B cell (primary cell): ENCODE measurements at places on chromosomes 7 and 10. TPM values are rescaled to one million over a fixed set of nuclear protein-coding genes. Genes with fewer than 3 reads are reported as not detected.

The H2BK1 gene
- 3.1 and 4.2 TPM in 2 replicates for total RNA-seq

The GRID2IP gene
- total RNA-seq, result 1.7 TPM in 2 replicates

The OR6V1 gene
- total RNA-seq, result not detected in 2 replicates

The CCDC136 gene
- total RNA-seq, result 12.4 and 13.9 TPM in 2 replicates

The SPDYE9 gene
- total RNA-seq, result not detected in 2 replicates

DNA sequence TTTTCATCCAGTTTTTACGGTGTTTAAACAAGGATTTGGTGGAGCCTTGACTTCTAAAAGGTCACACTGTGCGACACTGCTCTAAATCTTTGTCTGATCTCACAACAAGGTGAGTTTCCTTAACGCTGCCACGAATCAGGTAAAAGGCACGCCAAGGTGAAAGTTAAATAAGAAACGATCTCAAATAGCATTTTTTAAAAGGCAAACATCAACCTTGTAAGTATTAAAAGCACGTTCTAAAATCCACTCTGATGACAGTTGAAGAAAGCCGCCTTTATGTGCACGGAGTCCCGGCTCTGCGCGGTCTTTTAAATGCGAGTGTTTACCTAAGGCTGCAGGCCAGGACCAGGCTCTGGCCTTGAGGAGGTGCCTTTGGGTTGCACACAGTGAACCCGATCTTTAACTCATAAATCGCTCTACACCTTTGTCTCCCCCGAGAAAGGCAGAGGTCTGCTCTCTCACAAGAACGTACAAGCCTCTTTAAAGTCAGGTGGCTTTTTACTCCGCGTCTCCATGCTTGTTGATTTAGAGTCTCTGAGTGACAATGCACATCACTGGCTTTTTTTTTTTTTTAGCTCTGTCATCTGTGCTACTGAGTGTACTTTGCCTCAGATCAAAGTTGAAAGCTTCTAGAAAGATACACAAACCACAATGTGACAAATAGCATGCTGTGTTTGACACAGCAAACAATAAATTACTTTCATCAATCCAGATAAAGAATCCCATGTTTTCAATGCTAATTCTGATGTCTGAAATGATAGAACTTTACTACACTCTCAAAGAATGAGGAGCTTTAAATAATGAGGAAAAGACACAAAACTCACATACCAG lies 25.9 kb upstream of the RNF32 start:
- DNase-seq, result no peak

DNA sequence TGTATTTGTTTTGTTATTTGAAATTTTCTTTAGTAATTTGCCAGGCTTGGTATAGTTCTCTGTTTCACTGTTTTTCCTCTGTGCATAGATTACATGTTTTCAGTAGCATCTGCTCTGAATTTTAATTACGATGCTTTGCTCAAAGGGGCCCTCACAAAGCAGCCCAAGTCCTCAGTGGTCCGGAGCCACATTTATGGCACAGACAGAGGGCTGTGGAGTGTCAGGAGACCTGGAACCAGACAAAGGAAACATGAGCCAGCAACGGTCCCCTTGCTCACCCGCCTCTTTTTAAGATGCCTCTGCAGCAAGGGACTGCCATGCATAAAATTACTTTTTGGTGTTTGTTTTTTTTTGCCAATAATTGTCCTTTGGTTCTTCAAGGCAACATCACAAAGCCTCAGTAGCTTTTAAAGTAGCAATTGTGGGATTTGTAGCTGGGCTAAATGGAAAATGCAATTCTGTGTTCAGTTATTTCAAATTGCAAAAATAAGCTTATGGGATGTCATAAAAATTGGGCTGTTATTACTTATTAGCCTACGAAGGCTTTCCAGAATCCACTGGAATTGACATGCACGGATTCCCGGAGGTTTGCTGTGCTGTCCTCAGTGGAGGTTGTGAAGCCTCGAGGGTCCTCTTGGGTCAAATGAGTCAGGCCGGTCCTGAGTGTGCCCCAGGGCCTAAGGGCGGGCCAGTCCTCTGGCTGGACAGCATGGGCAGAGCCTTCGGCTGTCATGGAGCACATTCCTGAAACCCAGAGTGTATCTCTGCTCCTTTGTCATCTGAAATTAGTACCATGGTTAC lies 422.8 kb downstream of the GLRX3 start:
- DNase-seq, result no peak

DNA sequence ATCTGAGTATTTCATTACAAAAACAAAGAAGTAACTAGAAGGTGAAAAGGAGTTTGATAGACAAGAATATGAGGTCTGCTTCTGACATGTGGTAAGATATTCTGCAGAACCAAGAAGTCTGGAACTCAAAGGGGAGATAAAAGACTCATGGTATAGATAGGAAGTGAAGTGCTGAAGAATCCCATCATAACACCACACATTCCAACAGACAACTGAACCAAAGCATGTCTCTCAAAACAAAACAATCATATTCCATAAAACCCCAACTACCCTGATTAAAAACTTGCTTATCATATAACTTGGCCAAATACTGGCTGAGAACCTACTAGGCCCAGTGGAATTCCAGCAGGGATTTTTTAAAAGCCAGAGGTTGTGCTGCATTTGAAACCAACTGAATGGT lies 178.7 kb downstream of the JAZF1 start:
- no peak for DNase-seq

GRCh38 chr7:123057911-123058310 lies 62.4 kb upstream of the TAS2R16 start:
- DNase-seq, result no peak

- no peak for DNase-seq
Observed at GRCh38 chr7:28960071-28960840, 2.1 kb upstream of the TRIL start.

DNA sequence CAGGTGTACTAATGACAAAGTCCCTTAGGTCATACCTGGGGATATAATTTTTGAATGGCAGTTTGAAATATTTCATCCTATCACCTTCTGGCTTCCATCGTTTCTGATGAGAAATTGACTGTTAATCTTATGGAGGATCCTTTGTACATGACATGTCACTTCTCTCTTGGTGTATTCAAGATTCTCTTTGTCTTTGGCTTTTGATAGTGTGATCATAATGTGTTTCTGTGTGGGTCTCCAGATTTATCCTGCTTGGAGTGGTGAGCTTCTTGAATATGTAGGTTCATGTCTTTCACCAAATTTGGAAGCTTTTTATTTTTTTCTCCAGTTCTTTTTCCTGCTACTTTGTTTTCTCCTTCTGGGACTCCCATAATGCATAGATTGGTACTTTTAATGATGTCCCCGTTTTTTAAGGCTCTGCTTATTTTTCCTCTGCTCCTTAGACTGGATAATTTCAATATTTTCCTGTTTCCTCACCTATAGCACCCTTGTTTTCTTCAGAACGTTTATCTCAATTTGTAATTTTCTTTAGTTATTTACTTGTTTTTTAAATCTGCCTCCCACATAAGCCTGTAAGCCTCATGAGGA lies 4.4 kb downstream of the RBM33 start:
- no peak for DNase-seq

- peak; percentile 29 for DNase-seq
Observed at GRCh38 chr10:93072713-93073538, 767 bp upstream of the CYP26A1 start.

DNA sequence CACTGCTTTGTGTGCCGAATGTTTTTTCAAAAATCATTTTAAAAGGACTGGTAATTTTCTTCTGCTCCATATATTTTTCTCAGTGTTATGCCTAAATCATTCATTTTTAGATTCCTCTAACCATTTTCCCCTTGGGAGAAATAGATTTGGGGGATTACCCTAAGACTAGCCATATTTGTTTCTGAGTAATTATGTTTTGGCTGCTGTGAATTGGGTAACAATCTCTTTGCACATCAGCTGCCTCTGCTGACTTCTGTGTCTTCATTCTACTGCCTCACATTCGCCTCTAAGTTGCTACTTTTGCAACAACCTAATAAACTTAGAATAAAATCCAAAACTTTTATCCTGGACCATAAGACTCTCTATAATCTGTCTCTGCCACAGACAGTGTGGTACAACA lies 18.5 kb upstream of the MRC1 start:
- no peak for DNase-seq

DNA sequence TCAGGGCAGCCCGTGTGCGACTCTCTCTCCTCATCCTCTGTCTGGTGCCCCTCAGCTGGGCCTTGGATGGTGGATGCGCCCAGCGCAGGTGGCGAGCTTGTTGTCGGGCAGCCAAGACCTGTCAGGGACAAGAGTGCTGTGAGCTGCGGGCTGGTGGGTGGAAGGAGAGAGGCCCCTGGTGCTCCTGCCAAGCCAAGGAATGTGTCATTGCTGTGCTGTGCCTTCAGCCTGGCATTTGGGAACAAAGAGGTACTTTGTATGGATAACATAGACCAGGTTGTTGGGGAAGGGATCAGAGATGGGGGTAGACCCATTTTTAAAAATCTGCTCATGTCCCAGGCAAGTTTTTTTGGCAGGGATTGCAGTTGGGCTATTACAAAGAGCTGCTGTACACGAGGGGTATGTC lies 120.9 kb downstream of the PKD1L1 start:
- no peak for DNase-seq

DNA sequence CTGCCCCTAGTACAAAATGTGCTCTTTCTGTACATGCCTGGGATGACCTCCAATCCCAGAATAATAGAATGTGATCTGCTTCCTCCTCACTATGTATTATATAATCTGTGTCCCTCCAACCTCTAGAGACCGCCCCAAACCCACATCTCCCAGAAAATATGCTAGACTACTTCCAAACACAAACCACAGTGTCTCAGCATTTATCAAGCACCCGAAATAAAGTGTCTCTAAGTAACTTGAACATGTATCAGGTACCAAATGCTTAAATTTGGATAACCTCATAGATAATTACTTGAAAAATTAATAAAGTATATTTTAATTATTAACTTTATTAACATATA lies 16.1 kb downstream of the LYZL1 start:
- DNase-seq, result no peak

DNA sequence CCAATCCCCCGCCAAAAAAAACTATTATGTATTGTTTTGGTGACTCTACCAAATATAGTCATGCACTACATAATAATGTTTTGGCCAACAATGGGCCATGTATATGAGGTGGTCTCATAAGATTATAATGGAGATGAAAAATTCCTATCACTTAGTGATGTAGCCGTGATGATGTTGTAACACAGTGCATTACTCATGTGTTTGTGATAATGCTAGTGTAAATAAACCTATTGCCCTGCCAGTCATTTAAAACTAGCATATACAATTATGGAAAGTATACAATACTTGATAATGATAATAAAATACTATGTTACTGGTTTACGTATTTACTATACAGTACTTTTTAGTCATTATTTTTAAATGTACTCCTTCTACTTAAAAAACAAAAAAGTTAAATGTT lies 101.5 kb downstream of the SLC25A40 start:
- no peak for DNase-seq

- DNase-seq, result no peak
Observed at GRCh38 chr7:30956704-30957103, 7.0 kb upstream of the GHRHR start.

GRCh38 chr10:119817991-119818888 lies 54.4 kb downstream of the MCMBP start:
- DNase-seq, result peak; percentile 38

- no peak for DNase-seq
Observed at GRCh38 chr7:134938141-134938540, 48.2 kb upstream of the AGBL3 start.

- DNase-seq, result no peak
Observed at GRCh38 chr10:6061056-6061455, 1.1 kb downstream of the IL2RA start.

DNA sequence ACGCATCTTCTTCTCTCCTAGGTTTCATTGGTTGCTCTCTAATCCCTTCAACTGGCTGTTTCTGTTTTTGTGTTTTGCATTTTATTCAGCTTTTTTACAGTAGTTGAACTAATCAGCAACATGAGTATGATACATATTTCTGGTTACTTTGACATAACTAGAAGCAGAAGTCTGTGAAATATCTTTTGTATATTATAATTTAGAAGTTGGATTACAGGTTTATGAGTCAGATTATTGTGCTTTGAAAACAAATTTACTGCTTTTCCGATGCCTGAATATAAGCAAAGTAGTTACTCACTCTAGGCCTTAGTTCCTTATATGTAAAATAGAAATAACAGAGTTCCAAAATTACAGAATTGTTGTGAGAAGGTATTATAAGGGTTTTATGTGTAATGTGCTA lies 96.2 kb upstream of the MEOX2 start:
- no peak for DNase-seq

GRCh38 chr10:75159519-75159918 lies 48.1 kb downstream of the SAMD8 start:
- no peak for DNase-seq

GRCh38 chr7:55534262-55534915 lies 37.9 kb downstream of the VOPP1 start:
- DNase-seq, result peak; percentile 94
